ENCODE measurements at places on chromosomes 2 and 18. TPM values are rescaled to one million over a fixed set of nuclear protein-coding genes. Genes with fewer than 3 reads are reported as not detected.
A peak's percentile ranks its signal among the peaks of the same experiment; 100 is the strongest.

TBR1 gene
- not detected for total RNA-seq

GRCh38 chr2:190802129-190802528, 78.5 kb upstream of the GLS start:
- peak; percentile 39 for DNase-seq

- DNase-seq, result no peak
Measured at GRCh38 chr2:186612026-186612425, 22.2 kb downstream of the ITGAV start.

DNA sequence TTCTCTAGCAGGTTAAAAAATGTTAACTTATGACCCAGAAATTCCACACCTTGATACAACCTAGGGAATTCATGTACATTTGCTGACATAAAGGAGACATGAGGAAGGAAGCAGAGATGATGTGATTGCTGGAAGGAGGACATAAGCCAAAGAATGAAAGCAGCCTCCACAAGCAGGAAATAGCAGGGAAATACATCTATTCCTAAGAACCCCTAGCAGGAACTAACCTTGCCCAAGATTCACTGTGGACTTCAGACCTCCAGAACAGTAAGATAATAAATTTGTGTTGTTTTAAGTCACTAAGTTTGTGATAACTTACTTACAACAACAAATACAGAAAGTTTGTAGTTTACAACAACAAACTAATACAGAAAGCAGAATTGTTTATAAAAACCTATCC, 4.6 kb upstream of the DSG4 start:
- no peak for DNase-seq

Data from WTC11 (cell line).